Stimulated activated CD4-positive, alpha-beta T cell treated with anti-CD3 and anti-CD28 coated beads, TNF-alpha, amount 100 ng/mL, for 1 hour (primary cell): ENCODE measurements at places on chromosomes 16 and 17.

GRCh38 chr16:87409153-87409552 is 17.0 kb downstream of the MAP1LC3B start:
- DNase-seq: no peak

- DNase-seq: no peak
Observed at GRCh38 chr16:89230255-89230654, 12.8 kb downstream of the ZNF778 start.

DNA sequence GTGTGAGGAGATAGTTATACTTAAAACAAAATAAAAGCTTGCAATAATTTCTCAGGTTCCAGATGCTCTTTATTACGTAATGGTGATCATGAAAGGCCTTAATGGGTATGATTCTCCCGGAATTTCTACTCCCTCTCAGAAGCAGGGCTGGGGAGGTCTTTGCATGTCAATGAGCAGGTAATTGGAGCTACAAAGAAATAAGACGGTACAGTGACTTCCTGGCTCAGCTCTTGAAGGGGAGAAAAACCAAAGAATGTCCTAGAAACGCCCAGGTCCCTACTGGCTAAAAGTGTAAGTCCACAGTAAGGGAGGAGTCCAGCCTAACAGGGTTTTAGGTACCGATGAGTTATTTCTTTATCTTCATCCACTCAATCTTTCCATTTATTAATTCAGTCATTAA is 390.9 kb downstream of the TMEM114 start:
- DNase-seq: no peak

DNA sequence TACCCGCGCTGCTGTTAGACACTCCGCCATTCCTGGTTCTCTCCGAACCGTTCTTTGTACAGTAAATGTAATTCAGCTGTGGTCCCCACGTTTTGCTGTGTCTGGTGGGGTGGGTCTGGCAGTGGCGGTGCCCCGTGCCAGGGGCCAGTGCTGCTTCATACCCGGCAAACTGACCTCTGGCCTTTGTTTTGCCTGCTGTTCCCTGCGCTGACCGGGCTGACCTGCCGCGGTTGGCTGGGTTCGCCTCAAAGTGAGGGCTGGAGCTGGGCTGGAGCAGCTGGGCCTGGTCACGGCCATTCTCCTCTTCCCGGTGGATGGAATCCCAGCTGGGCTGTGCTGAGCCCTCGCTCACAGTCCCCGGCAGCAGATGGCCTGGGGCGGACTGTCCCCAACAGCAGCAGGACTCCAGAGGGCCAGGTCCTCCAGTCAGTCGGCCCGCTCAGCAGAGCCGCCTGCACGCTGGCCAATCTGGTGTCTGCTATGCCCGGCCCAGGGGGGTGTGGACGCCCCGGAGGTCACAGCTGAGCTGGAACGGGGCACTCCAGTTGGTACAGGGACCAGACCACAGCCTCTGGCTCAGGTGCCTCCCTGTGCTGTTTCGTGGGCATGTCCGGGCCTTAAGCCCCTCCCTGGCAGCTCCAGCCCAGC is 1.5 kb upstream of the WFIKKN1 start:
- DNase-seq: no peak

- no peak for DNase-seq
Observed at GRCh38 chr16:30368122-30368791, 2.0 kb downstream of the TBC1D10B start.

DNA sequence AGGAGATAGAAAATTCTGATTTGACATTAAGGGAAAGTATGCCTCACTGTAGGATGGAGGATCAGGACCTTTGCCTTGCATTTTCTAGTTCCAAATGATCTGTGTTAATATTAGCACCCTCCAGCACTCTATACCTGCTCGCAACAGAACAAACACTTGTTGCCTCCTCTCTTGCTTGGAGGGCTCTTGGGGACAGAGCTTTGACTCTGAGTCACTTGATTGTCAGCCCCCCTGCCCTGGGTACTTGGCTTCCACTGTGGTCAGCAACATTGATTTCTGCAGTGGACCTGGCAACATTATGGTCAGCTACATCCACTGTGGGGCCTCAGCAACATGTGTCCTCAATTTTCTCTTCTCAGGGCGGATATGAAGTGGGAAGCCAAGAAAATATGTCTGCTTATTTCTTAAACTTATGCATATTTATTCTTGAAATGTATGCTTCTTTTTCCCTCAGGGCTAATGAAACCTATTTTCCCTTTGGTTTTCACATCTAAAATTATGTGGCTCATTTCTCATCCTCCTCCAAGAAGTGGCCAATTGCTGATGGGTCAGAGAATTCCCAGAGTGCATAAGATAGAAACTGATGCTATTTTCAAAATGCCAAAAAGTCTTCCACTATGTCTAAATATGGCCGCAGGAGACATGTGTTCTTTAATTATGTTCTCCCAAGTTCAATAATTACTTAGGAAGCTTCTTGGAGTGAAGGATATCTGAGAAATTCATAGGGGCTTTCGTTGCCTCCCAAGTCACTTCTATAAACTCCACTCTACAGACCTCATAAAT is 94.6 kb upstream of the SMIM36 start:
- DNase-seq: no peak

DNA sequence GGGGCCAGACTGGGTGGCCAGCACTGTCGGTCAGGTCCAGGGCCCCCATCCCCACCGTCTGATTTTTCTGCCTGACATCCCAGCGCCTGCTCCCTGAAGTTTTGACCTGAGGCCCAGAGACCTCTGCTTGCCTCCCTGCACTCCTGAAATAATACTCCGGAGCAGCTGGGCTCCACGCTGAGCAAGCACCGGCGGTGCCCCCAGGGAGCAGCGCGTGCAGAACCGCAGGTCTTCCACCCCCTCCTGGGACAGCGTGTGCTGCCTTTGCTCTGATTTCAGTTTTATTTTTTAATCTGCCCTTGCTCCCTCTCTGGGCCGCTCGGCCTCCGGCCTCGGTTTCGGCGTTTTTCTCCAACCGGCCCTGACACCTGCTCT is 132.4 kb upstream of the GSE1 start:
- DNase-seq: no peak

DNA sequence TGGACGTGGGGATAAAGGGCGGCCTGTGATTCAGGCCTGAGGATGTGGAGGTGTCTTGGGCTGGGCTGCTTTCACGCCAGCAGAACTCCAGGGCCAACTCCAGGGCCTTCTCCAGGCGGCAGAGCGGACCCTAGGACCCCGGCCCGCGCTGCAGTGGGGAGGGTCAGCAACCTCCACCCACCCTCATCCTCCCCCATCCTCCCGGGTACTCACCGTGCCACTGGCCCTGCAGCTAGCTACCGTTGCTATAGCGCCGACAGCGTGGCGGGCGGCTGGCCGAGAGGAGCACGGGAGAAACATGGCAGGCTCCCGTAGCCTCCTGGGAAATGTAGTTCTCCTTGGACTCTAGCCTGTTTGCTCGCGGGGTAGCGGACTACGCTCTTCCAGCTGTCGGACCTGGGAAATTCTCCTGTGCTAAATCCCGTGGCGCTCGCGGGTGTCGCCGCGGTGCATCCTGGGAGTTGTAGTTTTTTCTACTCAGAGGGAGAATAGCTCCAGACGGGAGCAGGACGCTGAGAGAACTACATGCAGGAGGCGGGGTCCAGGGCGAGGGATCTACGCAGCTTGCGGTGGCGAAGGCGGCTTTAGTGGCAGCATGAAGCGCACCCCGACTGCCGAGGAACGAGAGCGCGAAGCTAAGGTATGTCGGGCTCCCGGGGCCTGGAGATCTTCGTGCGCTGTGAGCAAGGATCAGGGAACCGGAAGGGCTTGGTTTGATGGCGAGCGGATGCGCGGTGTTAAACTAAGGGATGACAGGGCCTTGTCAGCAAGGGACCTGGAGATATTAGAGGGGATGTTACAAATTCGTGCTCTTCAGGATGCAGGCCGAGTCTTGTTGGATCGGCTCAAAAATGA is at the start of the genes FTO and RPGRIP1L:
Gene FTO (plus strand): TSS at position 567 of the 855 bp plus-strand sequence.
Gene RPGRIP1L (minus strand): TSS at position 270 of the 855 bp plus-strand sequence. CDS start 3,136 bp downstream, outside the sequence.
- peak; percentile 94 for DNase-seq

GRCh38 chr17:75615301-75615700 is 17.9 kb upstream of the SMIM5 start:
- DNase-seq: no peak

DNA sequence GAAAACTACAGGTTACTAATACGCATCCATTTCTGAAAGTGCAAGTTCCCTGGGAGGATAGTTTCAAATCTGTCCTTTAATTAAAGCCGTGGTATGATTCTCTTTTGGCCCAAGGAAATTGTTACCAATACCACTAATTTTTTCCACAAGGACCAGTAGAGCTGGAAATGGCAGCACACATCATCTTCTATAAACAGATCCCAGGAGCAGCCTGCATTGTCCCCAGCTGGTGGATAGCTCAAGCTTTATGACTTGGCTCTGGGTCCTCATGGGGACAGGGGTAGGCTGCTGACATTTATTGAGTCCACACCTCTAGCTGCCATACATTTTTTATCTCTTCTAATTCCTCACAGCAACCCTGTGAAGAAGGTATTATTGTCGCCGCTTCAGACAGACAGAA is 35.8 kb upstream of the BHLHA9 start:
- DNase-seq: no peak

GRCh38 chr17:55158439-55158838 is 106.3 kb upstream of the HLF start:
- no peak for DNase-seq

DNA sequence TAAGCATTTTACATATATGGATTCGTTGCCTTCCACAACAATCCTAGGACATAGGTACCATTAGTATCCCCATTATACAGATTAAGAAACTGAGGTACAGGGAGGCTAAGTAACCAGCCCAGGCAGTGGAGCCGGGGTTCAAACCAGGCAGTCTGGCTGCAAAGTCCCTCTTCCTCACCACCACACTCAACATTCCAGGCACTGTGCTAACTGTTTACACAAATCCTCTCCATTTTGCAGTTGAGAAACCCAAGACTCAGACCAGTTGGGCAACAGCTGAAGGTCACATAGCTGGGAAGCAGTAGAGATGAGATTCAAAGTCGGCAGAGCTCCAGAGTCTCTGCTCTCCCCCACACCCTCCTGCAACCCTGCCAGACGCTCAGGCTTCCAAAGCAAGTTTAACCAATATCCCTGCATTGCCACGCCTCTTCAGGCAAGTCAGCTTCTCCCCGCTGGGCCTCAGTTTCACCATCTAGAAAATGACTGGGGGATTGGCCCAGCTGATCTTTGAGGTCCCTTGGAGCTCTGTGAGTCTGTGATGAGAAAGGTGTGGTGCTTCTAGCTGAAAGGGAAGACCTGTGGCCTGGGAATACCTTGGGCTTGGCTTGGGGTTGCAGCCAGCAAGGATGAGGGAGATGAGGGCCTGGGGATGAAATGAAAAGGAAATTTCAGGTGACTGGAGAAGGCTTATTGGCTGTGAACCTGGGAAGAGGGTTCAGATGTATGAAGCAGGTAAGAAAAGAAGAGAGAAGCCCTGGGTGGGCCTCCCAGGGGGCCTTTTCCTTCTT is 14.0 kb downstream of the CCR7 start:
- DNase-seq: no peak

DNA sequence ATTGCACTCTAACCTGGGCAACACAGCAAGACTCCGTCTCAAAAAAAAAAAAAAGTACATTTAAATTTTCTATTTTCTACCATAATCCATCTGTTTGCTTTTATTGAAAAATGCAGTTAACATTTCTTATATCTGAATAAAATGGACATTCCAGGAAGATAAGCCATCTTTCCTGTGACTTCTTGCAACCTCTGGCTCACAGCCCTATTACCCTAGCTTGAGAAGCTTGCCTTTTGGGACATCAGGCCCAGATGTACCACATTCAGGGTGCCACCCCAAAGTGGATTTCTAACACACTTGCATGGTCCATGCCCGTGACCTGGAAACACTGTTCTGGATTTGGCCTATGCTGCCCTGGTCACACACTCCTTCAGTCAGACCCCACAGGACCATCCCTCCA is 30.1 kb upstream of the DDX52 start:
- DNase-seq: no peak

DNA sequence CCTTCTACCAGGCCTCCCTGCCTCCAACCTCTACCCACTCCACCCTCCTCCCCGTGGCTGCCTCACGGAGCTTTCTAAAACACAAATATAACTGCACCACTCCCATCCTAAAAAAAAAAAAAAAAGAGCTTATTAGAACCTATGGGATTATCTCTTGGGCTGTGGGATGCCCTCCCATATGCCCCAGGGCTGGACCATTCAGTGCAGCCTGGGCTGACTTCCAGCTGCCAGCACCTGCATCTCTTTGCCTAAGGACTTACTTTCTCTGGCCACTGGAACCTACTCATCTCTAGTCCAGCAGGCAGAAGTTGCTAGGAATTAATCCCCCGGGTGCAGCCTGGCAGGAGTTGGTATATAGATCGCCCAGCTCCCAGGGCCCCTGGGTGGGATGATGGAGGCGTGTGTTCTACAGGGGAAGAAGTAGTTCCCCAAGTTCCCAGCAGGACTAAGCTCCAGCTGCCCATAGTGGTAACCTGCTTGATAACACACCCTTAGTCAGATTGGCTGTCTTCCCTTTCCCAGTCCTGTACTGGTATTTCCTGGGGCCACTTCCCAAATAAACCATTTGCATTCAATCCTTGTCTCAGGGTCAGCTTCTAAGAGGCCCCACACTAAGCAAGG is 10.3 kb downstream of the MPP3 start:
- no peak for DNase-seq

GRCh38 chr16:72400257-72401083 is 228.5 kb upstream of the PMFBP1 start:
- no peak for DNase-seq

- DNase-seq: no peak
Observed at GRCh38 chr17:45305530-45306087, 11.2 kb downstream of the MAP3K14 start.

GRCh38 chr17:5181509-5182305 is 10.0 kb downstream of the ZNF594 start:
- DNase-seq: no peak

DNA sequence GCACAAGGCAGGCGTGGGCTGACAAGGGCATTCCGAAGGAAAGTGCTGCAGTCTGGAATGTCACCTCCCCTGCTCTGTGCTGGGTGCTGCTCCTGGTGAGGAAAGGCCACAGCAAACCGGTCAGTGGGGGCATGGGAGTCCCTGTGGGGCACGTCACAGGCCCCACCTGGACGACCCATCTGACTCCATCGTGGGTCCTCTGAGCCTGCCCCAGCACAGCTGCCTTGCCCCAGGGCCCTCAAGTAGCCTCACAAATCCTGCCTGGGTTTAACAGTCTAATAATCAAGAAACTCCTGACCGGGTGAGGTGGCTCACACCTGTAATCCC is 2.8 kb upstream of the MYO15B start:
- no peak for DNase-seq

DNA sequence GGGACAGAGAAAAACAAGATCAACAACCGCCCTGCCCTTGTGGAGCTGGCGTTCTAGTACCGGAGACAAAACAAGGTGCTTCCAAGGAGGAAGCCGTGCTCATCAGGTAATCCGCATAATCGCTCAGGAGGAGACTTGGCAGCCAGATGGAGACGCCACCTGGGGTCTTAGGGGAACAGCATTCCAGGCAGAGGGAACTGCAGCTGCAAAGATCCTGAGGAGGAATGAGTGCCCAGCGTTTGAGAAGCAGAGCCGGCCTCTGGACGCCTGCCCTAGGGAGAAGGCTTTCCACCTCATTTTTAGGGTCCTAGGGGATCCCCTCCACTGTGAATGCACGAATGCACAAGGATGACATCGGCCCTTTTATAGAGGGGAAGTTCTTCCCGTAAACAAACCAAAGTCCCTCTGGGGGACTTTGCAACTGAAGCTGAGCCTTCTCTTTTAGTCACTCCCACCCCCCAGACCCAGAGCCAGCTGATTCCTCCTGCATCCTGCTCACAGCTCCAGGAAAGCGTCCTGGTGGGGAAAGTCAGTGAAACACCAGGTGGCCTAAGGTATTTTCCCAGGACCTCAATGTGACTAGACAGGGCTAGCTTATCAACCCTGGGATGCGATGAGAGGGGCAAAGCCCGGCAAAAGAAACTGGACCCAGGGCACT is 13.2 kb upstream of the MPRIP start:
- no peak for DNase-seq
